ENCODE measurements at places on chromosomes 1 and 21.

DNA sequence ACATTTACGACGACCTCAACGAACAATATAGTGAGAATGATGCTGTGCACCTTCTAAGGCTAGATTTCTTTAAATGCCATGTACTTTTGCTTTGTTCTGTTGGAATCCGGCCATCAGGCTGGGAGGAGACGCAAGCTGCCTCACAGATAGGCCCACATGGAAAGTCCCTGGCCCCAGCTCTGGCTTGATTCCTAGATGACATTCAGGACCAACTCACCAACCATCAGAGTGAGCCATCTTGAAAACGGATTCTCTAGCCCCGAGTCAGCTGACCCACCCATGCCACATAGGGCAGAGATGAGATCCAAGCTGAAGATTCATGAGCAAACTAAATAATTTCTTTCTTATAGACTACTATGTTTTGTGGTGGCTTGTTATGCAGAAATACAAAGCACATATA, 164.4 kb downstream of the ZNF281 start:
- no peak for DNase-seq

GRCh38 chr1:150389650-150390049, 25.7 kb downstream of the RPRD2 start:
- DNase-seq: no peak

DNA sequence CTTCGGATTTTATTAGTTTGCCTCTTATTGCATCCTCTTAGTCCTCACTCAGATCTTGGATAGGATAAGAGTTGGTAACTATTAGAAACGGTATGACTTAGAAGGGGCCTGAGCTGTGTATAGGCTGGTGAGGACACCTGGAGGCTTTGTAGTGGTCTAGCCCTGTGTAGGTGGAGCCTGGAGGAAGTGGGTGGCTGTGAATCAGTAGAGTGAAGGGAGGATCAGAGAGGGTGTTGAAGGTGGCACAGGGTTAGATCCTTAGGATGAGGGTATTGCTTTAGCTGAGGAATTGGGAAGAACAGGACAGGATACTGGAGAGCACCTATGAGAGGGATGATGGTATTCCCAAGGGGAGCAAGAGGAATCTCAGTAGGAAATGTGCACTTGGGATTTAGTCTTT, 5.7 kb downstream of the VANGL1 start:
- DNase-seq: no peak

DNA sequence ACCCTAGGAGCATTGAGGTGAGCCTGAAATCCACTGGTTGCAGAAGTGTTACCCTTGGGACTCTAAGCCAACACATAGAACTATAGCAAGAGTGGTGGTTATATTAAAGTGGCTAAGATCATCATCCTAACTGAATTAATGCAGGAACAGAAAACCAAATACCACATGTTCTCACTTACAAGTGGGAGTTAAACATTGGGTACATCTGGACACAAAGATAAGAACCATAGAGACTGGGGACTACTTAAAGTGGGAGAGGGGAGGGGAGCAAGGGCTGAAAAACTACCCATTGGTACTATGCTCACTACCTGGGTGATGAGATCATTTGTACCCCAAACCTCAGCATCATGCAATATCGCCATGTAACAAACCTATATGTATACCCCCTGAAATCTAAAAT, 100.0 kb downstream of the SLC25A24 start:
- no peak for DNase-seq

DNA sequence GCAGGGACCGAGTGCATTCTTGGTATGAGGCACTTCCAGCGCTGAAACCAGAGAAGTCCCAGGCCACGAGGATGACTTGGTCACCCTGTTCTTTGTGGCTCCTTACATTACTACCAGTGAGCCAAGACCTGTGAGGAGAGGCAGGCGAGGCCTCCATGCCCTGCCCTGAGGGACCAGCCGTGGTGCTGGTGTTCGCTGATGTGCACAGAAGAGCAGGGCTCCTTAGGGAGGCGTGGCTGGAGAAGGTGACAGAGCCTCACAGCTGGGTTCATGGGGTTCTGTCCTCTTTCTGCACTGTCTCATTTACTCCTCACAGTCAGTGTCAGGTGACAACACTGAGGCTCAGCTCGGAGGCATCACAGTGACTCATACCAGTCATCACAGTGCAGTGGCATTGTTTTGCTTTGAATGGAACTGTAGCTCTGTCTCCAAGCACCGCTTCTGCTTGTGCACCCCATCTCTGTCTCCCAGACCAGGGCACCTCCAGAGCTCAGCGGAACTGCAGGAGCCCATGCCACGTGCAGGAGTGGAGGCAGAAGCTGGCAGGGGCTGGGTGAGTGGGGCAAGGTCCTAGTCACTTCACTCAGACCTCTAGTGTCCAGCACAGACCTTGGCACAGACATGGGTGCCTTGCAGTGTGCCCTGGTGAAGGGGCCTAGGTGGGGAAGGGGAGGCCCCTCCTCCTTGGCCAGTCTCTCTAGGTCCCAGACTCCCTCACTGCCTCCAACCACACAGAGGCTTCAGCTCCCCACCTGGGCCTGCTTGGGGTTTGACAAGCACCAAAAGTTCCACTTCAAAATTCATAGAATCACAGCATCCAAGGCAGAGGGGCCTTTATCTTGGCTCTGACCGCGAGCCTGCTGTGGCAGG, 310.9 kb downstream of the MATN1 start:
- DNase-seq: no peak

GRCh38 chr1:34549199-34549598, 205.6 kb upstream of the GJB5 start:
- no peak for DNase-seq

GRCh38 chr1:246300626-246301549, 206.2 kb downstream of the SMYD3 start:
- no peak for DNase-seq

DNA sequence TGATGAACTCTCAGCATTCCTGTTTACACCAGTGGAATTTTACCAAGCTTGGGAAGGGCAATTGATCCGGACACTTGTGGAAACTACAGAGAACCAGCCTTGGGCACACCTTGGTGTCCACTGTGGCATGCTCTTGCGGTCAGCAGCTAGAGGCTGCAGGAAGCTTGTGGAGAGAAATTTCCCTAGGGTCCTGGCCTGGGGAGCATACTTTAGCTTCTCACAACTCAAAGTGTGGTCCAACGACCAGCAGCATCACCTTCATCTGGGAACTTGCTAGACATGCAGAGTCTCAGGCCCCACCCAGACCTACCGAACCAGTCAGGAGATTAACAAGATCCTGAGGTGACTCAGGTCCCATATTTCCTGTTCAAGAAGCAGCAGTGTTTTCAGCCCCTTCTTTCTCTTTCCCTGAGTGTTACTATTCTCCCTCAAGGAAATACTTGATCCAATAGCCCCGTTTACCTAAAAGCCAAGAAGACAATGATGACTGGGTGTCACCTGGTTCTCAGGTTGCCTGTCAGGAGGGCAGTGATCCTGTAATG, 55.7 kb upstream of the KCNE2 start:
- no peak for DNase-seq

- no peak for DNase-seq
These were observed 2.9 kb upstream of the PSEN2 start for GRCh38 chr1:226867461-226868054.

DNA sequence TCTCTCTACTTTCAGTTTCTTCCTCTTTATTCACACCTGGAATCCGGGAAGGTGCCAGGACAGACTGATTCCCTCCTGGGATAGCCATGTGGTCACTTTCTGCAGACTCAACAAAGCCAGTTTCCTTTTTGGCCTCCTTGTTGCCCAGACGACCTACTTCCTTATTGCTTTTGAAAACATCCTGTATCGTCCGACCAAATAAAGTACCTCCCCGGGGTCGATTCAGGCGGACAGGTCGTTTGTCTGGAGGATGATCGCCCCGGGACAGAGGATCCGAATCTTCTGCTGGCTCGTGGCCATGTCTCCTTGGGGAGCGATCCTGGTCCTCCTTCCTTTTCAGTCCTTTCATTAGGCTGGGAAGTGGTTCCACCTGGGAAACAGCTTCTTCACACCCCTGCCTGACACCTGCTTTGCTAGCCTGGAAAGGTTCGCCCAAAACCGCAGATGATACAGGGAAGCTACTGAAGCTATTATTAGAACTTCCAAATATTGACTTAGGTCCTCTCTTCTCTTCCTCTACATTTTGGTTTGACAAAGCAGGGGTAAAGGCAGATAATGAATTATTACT, 1.2 kb downstream of the MCM3AP start:
- no peak for DNase-seq

DNA sequence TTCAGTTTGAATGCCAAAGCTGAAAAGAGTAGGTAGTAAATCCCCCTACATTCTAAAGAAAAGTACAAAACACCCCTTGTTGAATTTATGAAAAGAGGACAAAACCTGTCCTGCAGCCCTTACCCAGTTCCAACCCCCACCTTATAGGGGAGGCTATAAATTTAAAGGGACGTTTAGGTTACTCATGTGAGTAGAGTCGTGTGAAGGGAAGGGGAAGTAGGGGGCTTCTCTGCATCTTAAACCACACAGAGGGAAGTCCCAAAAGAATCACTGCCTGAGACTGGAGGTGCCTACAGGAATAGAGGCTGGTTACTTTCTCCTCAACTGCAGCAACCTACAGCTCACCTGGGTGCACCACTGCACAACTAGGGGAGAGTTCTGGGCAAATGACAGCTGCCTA, 36.7 kb upstream of the KIRREL1 start:
- no peak for DNase-seq

GRCh38 chr1:169586067-169586394, 250 bp downstream of the F5 start:
- DNase-seq: no peak

- no peak for DNase-seq
These were observed 61.8 kb upstream of the B3GALNT2 start for GRCh38 chr1:235566084-235566483.

GRCh38 chr1:116556289-116557006, 14.4 kb downstream of the CD58 start:
- no peak for DNase-seq

- no peak for DNase-seq
These were observed 894 bp upstream of the TSEN15 start for GRCh38 chr1:184050636-184051035.

DNA sequence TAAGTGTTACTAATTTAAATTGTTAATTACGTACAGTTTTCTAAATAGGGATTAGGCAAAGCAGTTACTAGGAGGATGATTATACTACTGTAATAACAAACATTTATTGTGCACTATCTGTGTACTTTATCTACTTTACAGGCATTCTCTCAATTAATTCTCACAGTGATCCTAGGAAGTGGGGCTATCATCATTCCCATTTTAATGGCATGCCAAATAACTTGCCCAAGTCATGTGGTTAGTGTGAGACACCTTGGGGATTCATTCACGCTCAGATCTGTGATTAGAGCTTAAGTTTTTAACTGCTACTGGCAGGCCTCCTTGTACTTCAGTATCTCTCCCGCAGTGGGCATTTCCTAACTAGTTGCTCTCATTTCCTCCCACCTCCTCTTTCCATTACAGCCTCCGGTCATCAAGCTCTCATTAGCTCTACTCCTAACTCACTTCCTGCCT, 11.5 kb downstream of the PHLDA3 start:
- DNase-seq: no peak

GRCh38 chr1:178541829-178542553, 29.1 kb downstream of the TEX35 start:
- peak; percentile 36 for DNase-seq

- DNase-seq: no peak
These were observed 3.1 kb downstream of the TMEM234 start for GRCh38 chr1:32219022-32219421.

- no peak for DNase-seq
These were observed 53.1 kb upstream of the CD55 start for GRCh38 chr1:207268337-207268736.

GRCh38 chr1:198927129-198927528, 288.3 kb downstream of the PTPRC start:
- DNase-seq: no peak

DNA sequence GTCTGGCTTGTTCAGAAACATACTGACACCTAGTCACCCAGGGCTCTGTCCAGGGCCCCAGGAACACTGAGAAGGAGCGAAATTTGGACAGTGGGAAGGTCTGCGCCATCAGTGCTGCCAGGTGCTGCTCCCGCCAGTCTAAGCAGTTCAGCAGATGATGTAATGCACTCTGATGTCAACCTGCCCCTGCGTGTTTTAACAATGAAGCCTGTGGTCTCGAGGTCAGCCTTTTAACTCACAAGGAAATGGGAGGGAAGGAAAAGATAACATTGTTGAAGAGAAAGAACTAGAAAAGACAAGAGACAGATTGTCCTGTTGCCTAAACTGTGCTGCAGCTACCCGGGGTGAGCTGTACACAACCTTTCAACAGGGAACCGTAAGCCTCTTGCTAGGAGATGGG, 126.6 kb upstream of the IFFO2 start:
- no peak for DNase-seq

DNA sequence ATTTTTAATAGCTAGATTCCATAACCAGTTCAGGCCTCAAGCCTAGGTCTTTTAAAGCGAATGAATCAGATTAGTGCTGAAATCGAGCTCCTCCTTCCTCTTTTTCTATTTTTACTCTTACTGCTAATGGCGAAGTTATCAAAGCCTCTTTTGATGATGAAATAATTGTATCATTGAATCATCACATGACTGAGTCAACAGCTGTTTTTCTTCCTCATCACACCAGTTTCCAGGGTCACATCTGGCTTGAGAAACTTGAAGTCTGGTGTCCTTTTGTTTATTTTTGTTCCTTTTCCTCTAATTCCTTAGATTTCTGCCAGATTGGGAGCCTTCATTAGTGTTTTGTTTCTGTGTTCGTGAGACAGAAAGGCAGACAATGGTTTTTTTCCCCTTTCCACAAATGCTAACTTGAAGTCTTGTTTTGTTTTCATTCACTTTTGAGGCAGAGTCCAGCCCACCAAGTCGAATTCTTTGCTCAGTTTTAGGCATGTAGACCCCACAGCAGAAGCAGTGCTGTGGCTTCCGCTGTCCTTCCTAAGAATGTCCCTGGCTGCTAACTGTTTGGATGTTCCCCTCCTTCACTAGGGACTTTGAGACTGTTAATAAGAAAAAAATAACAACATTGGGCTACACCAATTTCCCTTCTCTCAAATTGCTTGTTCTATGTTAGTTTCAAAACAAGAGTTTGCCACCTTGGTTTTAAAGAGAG, 51.9 kb upstream of the FMOD start:
- no peak for DNase-seq

DNA sequence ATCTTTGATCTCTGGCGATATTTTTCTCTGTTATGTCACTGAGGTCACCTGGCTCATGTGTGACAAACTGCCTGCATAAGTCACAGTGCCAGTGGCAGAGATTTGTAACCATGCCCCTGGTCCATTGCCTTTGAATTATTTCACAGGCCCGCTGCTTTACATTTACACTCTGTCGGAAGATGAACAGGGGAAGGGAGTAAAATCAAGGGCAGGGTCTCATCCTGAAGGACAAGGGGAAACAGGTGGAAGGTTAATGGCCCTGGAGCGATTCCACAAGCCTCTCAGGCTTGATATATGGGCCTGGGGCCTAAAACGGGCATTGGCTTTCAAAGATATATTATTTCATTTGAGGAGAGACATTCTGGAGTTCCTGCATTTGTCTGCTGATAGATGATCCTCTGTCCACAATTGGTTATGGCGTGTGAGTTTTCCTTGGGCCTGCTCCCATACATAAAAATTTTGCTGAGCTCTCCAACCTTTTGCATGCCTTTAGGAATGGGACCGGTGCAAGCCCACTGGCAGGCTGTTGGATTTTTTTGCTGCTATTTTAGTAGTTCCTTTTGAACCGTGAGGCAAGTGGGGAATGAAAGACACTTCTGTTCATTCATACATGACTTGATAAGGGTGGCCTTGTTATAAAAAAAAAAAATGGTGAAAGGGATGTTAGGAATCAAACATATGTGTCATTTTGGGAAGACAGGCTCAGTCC, 51.9 kb downstream of the NR5A2 start:
- no peak for DNase-seq

- DNase-seq: no peak
These were observed 642 bp upstream of the ST3GAL3 start for GRCh38 chr1:43706598-43707189.

GRCh38 chr1:157114183-157115121, 14.8 kb upstream of the ETV3L start:
- DNase-seq: no peak
